ENCODE measurements at places on chromosomes 1 and 21.

DNA sequence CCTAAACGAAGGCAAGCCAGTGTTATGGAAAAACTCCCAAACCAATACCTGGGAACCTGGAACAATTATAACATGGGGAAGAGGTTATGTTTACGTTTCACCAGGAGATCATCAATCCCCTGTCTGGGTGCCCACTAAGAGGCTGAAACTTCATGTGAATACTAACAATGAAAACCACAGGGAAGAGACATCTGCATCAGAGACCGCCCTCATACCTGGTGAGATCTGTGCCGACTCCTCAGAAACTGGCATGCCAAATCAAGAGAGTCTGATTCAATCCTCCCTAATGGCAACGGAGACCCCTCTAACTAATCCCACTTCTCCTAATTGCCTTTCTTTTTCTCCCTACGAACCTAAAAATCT, 163.2 kb downstream of the IER5 start:
- no peak for DNase-seq

DNA sequence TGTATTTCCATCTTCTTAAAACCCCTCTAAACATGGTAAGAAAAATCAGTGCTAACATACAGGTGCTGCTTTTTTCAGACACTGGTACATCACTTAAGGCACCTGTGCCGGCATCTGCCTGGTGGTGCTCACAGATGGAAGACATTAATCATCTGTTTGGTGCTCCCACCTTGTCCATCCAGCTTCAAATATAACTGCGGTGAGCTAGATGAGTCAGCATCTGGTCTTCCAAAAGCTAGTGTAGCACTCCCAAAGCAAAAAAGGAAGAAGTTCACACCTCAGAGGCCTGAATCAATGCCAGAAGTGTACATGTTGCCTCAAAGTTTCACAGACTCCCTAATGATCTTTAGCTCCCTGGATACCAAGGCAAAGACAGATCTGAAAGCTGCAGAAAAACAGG, 44.4 kb downstream of the TM2D1 start:
- no peak for DNase-seq

- DNase-seq = no peak
These were observed 1.3 kb downstream of the ST6GALNAC3 start for GRCh38 chr1:76075877-76076276.

GRCh38 chr1:43883321-43883720, 50.3 kb upstream of the ARTN start:
- no peak for DNase-seq

GRCh38 chr21:41247561-41248545, 68.7 kb upstream of the FAM3B start:
- DNase-seq = no peak
